ENCODE measurements at places on chromosomes 16 and 17. TPM values are rescaled to one million over a fixed set of nuclear protein-coding genes. Genes with fewer than 3 reads are reported as not detected.

DNA sequence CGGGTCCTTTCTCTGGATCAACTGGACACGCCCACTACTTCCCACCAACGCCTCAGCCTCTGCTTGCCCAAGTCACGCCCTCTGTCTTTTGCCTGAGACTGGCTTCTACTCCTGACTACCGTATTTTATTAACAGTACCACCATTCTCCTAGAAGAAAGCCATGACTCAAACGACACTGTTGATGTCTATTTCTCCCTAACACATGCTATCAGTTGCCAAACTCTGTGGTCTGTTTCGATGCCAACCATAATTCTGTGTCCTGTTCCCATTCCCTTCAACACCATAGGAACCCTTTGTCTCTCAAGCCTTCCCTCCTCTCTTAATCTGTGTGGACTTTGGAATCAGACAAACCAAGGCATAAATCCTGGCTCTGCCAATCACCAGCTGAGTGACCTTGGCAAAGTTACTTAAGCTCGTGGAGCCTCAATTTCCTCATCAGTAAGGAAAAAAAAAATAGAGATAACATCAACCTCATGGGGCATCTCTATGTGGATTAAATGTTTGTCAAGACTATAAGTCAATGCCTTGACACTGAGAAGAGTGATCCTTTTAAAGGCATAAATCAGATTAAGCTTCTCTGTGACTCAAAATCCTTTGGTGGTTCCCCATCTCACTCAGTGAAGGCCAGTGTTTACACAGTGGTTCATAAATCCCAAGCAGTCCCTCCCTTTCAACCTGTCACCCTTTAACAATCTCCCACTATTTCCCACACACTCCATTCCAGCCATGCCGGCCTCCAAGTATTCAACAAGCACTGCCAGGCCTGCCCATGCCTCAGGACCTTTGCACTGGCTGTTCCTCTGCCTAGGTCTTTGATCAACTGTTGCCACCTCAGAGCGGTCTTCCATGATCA lies 45.6 kb downstream of the ERN1 start:
- no peaks in the 10 kb centered on the region for H3K27me3 ChIP-seq
- no peak for DNase-seq
- H3K36me3 ChIP-seq = no peaks in the 10 kb centered on the region
- peaks cover 53% of the 10 kb centered on the region for H3K4me1 ChIP-seq
- no peak overlapping the region for H3K4me3 ChIP-seq

- DNase-seq = peak; percentile 13
- no peaks in the 10 kb centered on the region for H3K36me3 ChIP-seq
- H3K4me3 ChIP-seq = no peak overlapping the region
- H3K27me3 ChIP-seq = no peaks in the 10 kb centered on the region
- no peak overlapping the region for H3K27ac ChIP-seq
- H3K4me1 ChIP-seq = no peaks in the 10 kb centered on the region
Measured at GRCh38 chr16:17224879-17225281, 245.9 kb downstream of the XYLT1 start.

The SDK2 gene
- total RNA-seq = 1.5 TPM

The RBFOX1 gene
- 0.40 TPM for total RNA-seq

The HSPB9 gene
- not detected for total RNA-seq

The TBX2 gene
- 8.6 TPM for total RNA-seq

GRCh38 chr16:25199457-25199856 lies 17.3 kb upstream of the AQP8 start:
- H3K36me3 ChIP-seq = no peaks in the 10 kb centered on the region
- no peak overlapping the region for H3K27ac ChIP-seq
- no peak overlapping the region for H3K4me3 ChIP-seq
- H3K27me3 ChIP-seq = no peaks in the 10 kb centered on the region
- DNase-seq = no peak

DNA sequence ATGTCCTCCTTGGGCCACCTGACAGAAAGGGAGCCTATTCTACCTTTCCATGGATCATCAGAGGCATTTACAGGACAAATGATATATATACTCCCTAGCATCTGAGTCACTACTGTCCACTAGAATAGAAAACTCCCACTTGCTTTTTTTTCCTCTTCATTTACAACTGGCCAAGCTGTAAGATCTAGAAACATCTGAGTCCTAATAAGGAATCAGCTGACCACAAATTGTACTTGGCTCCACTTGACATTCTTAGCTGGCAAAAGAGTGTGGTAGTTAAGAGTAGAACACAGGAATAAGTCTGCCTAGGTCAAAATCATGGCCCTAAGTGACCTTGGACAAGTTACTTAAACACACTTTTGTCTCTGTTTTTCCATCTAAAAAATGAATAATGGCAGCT lies 5.2 kb downstream of the RUSF1 start:
- DNase-seq = no peak
- H3K27me3 ChIP-seq = no peaks in the 10 kb centered on the region
- peak overlapping the region; percentile 52 for H3K27ac ChIP-seq
- peaks cover 11% of the 10 kb centered on the region for H3K36me3 ChIP-seq
- H3K4me3 ChIP-seq = no peak overlapping the region

DNA sequence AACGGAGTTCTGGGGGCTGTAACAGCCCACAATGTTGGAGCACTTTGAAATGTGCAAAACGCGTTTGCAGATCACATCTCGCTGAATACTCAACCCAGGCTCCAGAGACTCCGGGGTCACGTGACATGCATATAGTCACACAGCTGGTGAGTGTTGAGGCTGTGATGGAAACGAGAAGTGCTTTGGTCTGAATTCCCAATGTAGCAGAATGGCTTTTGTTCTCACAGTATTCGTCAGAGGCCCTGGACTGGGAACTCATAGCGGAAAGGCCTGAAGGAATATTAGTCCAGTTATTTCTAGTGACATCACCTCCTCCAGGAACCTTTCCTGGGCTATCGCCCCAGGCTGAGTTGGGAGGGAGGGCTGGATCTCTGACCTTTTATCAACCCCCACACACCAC lies 95.8 kb upstream of the CRHR1 start:
- no peaks in the 10 kb centered on the region for H3K36me3 ChIP-seq
- no peak for DNase-seq
- H3K27ac ChIP-seq = no peak overlapping the region

The RRN3 gene
- total RNA-seq = 31.6 TPM

The PRSS53 gene
- 0.93 TPM for total RNA-seq

- H3K4me1 ChIP-seq = no peaks in the 10 kb centered on the region
- no peaks in the 10 kb centered on the region for H3K36me3 ChIP-seq
- H3K4me3 ChIP-seq = no peak overlapping the region
- DNase-seq = no peak
Measured at GRCh38 chr17:64442541-64442971, 6.4 kb upstream of the MILR1 start.

The CDH13 gene
- 5.2 TPM for total RNA-seq

The ERI2 gene
- 31.4 TPM for total RNA-seq

The KRTAP3-2 gene
- total RNA-seq = not detected

DNA sequence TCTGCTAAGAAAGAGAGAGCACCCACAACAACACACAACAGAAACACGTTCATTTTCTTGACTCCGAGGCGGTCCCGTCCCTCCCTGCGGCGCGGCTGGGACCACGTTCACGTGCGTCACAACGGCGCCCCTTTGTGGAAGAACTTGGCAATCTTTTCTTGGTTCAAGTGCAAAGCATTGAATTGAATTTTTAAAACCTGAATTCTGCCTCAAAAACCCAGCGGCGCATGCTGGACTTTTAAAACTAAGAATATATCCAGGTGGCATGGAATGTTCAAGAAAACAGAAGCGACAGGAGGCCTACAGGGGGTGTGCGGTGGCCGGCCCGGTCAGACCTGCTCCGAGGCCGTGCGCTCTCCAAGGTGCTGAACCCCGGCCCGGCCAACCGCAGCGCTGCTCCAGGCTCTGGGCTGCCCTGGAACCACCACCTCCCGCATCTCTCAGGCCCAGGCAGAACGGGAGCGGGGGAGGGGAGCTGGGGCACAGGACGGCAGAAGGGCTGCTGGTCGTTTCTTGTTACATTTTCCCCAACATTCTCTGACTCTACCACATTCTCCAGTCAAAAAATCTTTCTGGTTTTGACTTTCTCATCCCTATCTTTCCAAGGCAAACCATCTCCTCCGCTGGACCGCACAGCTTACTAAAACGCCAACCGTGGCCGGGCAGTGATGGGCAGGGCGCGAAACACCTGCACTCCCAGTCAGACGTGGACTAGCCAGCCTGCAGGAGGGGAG lies 3.4 kb upstream of the HEXD start:
- peak; percentile 79 for DNase-seq
- H3K4me1 ChIP-seq = peaks cover 12% of the 10 kb centered on the region
- no peak overlapping the region for H3K27ac ChIP-seq

DNA sequence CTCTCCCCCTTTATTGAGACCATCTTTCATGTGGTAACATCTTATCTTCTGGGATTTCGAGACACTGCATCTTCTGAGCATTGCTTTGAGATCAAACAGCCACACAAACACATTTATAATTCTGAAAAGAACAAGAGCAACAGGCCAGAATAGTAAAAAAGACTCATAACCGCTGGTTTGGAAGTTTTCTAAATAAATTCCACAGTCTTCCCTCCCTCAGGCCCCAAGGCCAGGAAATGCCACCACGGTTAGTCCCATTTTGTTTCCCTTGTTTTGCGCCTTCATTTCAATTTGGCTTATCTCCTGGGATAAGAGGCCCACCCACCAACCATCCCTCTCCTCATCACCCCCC lies 25.3 kb downstream of the LITAF start:
- H3K27ac ChIP-seq = peak overlapping the region; percentile 28
- peaks cover 25% of the 10 kb centered on the region for H3K4me1 ChIP-seq
- DNase-seq = no peak
- no peak overlapping the region for H3K4me3 ChIP-seq

Data from thyroid gland (tissue), 4 donors.